ENCODE measurements at places on chromosomes 11 and 22. TPM values are rescaled to one million over a fixed set of nuclear protein-coding genes. Genes with fewer than 3 reads are reported as not detected.

PHF5A gene
- total RNA-seq = 80.9 TPM

MYRF gene
- 20.8 TPM for total RNA-seq

KCNA4 gene
- not detected for total RNA-seq

MMP7 gene
- total RNA-seq = 22.8 TPM

TECTA gene
- total RNA-seq = 0.04 TPM

MRGPRX3 gene
- not detected for total RNA-seq
